ENCODE measurements at places on chromosomes 2 and 18.

DNA sequence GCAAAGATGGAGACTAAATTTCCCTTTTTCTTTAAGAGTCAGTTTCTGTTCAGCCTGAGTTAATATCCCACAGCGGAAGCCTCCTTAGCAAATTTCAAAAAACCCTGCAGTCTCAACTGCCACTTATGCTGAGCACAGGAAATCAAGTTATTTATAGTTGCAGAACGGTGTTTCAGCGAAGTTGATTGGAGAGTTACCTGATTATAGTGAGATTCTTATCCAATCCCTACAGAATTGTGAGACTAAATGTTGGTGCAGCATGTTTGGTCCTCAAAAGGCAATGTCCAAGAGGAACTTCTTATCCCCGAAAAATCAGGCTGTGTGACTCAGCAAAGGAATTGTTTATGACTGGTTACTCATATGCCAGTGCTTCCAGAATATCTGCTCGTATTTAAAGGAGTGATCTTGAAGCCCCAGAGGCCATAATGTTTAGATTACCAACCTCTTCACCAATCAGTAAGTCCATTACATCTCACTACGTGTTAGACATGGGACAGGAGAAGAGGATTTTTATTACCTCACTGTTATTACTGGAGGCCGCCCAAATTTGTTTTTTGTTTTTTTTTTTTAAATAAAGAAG lies 67.9 kb downstream of the LRRFIP1 start:
- peak; percentile 81 for DNase-seq

DNA sequence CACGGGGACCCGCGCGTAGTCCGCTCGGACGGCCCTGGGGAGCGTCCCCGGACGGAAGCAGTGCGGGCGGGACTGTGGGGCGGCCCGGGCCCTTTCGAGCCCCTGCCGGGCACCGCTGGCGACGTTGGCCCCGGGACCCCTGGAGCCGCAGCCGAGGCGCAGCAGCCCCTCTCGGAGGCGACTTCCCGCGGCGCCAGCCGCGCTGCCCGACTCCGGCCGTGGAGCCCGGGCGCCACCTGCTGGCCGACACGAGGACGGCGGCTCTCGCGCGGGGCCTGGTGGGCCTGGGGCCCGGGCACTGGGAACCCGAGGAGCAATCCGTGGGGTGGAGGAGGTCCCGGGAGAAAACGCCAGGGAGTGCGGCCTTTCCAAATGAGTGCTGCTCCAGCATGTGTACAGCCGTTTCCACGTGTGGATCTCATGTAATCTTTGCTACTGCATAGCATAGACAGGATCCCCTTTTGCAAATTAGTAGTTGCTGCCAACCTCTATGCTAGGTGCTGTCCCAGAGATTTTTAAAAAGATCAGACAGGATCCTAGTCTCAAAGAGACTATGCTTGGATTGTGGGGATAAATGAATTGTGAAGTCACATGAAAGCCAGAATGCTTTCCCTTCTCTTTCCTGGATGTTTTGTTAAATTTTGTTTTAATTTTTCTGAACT lies 4.0 kb downstream of the ID2 start:
- DNase-seq, result no peak

- DNase-seq, result no peak
Measured at GRCh38 chr18:36465970-36466369, 168.5 kb downstream of the FHOD3 start.

- DNase-seq, result no peak
Measured at GRCh38 chr2:44515416-44515815, 153.7 kb downstream of the CAMKMT start.

- no peak for DNase-seq
Measured at GRCh38 chr2:128639693-128640092, 321.0 kb upstream of the HS6ST1 start.

- DNase-seq, result no peak
Measured at GRCh38 chr2:85388878-85389538, 21.2 kb downstream of the CAPG start.

- no peak for DNase-seq
Measured at GRCh38 chr2:105611811-105612424, 132.8 kb upstream of the NCK2 start.

DNA sequence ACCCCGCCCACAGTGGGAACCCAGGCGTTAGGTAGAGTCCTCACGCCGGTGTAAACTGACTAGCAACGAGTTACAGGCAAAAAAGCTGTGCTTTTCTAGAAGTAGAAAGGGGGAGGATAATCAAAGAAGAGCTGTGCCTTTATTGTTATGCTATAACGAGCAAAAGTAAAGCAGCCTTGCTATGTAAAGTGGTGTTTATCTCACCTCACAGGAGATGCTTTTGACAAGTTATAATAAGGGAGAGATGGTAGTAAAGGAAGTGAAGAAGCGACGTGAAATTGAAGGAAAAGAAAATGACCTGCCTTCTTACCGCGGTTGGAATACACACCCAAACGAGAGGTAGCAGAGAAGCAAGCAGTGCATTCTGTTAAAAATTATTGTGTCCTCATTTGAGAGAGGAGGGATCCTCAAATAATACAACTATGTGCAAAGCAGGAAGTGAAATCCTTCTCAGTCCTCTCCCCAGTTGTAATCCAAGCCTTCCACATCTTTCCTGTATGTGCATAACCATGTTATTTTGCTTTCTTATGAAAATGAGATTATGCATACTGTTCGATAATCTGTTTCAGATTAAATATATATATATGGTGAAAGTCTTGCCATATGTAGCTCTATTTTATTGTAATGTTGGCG lies 962 bp downstream of the TANK start:
- no peak for DNase-seq

- no peak for DNase-seq
Measured at GRCh38 chr18:37430357-37431076, 135.1 kb downstream of the CELF4 start.

GRCh38 chr2:240155048-240155744 lies 14.7 kb upstream of the OTOS start:
- DNase-seq, result no peak

GRCh38 chr2:110837446-110838409 lies 105.4 kb downstream of the ACOXL start:
- no peak for DNase-seq

- no peak for DNase-seq
Measured at GRCh38 chr2:171404719-171405118, 29.1 kb downstream of the METTL8 start.

DNA sequence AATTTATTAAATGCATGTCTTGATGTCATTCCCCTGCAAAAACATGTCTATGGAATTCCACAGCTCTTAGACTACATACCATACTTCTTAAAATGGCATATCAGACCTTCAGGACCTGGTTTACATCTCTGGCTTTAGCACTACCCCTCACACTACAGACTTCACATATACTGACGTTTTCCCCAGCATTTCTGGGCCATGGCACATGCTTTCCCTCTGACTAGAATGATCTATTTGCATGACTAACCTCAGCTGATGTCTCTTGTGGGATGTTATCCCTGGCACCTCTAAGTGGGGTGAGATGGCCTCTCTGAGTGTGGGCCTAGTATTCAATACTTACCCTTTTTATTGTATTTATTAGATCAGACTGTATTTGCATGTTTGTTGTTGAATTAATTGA lies 381.6 kb downstream of the ERBB4 start:
- DNase-seq, result peak; percentile 12

DNA sequence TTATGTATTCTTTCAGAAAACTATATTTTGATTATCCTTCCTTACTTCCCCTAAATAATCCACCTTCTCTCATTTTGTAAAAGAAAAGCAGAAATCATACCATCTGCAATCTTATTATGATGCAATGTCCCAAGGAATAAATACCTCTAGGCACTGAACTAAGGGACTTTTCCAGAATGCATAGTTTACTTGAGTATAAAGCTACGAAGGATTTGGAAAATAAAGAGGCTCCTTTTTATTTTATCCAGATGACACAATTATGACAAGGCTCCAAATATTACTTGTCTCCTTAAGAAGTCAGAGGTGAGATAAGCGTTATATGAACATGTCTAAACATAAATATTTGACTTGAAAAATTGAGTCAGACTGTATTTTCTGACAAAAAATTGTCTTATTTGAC lies 72.1 kb downstream of the COL3A1 start:
- DNase-seq, result no peak

DNA sequence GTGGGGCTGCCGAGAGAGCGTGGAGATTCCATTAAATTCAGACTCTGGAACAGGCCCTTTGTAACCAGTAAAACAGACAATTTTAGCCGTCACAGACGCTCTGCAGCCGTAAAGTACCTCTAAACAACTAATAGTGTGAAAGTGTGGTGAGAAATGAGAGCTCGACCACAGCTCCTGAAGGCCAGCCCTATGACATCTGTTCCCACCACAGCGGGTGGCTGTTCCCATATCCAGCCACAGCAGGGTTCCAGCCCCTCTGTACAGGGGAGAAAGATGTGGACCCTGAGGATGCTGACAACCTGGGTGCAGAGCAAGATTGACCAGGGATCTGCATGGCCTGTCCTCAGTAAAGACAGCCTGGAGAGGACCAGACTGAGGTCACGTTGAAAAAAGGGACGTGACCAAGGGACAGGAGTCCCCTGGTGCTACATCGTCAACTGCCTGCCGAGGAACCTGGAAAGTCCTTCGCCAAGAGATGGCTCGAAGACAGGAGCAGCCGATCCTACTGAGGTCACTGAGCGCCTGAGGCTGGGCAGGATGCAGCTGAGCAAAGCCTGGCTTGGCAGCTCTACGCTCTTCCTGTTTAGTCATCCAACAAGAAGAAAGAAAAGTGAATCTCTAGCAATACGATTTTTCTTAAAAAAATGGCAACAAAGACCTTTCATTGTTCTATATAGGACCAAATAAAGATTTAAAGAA lies 831.7 kb downstream of the RNF144A start:
- no peak for DNase-seq

DNA sequence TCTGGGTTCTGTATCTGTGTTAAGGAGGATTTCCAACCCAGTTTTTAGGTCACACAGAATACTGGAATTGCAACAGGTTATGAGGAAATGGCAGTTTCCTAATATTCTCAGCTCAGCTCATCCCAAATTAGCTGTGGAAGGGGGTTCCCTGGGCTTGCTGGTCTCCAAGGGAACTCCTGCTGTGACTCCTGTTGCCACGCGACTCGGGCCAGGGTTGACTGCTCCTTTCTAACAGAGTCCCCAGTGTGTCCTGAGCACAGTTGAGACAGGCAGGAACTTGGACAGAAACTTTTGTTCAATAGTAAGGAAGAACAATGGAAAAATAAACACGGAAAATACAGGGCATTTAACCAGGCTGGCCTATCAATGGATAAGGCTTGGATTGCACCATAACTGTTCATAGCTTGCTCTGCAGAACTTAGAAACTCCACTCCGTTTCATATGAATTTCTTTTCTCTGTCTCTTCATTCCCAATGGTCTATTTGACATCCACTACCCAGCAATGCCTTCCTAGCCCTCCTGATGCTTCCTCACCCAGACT lies 3.8 kb upstream of the ROCK2 start:
- no peak for DNase-seq

- no peak for DNase-seq
Measured at GRCh38 chr2:16155766-16156165, 215.4 kb downstream of the MYCN start.

- DNase-seq, result no peak
Measured at GRCh38 chr2:235006461-235006860, 54.6 kb downstream of the SH3BP4 start.

DNA sequence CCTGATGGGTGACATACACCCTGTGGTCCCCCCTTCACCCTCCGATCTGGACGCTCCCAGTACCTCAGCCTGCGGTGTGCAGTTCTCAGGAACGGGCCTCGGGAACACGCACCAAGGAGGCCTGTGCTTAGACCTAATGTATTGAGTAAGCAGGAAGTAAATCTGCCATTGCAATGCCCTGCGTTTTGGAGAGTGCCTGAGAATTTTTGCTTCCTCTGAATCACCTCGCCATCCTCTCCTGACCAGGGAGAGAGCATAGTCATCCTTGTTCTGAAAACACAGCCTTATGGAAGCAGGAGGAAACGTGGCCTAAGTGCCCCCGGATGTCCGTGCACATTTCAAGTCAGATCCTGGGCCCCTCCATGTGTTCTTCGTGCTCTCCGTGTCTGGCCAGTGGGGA lies 272.2 kb downstream of the NDUFA10 start:
- DNase-seq, result no peak

GRCh38 chr2:64989982-64990614 lies 899 bp downstream of the SLC1A4 start:
- no peak for DNase-seq

DNA sequence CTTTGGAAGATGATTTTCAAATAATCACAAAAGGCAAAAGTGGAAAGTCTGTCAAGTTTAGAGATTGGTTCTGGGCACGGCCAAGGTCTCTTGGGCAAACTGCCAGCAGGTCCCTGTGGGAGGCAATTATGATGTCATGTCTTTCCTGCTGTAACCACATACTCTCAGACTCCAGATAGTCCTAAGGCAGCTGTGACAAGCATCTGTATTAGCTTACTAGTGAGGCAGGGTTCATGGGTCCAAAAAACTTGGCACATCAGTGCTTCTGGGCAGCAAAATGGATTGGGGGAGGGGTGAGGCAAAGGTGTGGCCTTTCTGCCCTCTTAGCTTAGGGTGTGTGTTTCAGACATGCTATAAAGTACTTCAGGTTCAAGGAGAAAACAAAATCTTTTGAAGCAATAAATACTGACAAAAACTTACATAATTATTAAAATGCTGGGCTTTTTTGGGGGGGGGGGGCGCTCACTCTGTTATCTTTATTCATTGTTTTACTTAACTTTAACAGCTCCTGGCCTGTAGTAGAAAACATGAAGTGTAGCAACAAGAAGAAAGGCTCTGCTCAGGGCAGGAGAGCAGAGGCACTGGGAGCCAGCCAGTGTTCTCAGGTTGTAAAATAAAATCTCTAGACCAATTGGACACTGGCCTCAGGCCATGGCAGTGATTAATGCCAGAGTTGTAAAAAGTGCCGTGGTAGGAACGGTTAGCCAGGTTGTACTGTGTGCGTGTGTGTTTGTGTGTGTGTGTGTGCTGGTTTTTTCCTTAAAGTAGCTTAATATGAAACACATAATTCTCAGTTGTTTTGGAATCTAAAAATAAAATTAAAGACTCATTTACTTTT lies 14.3 kb upstream of the TANC1 start:
- peak; percentile 69 for DNase-seq

DNA sequence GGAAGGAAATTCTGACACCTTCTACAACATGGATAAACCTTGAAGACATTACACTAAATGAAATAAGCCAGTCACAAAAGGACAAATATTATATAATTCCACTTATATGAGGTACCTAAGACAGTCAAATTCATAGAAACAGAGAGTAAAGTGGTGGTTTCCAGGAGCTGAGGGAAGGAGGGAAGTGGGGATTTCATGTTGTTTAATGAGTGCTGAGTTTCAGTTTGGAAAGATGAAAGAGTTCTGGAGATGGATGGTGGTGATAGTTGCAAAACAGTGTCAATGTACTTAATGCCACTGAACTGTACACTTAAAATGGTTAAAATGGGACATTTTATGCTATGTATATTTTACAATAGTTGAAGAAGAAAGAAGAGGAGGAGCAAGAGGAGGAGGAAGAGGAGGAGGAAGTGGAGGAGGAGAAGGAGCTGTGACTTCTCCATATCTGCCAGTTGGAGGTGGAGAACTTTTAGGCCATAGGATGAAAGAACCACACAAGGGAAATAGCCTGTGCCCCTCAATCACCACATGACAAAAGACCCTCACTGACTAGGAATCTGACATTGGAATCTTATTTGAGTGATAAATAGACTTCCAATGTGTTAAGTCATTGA lies 55.3 kb upstream of the LGALSL start:
- DNase-seq, result no peak

- DNase-seq, result peak; percentile 21
Measured at GRCh38 chr2:147204102-147204501, 640.7 kb upstream of the ACVR2A start.

Measured in fibroblast of skin of left quadriceps (primary cell).